ENCODE measurements at places on chromosomes 13 and 19.

- DNase-seq, result no peak
These were observed 63.7 kb downstream of the SPATA13 start for GRCh38 chr13:24224232-24224680.

- DNase-seq, result no peak
These were observed 56.4 kb upstream of the GJB6 start for GRCh38 chr13:20288561-20288960.

- peak; percentile 49 for DNase-seq
These were observed at the start of gene UHRF1 for GRCh38 chr19:4909156-4909896. TSS of gene UHRF1 (plus strand) at chr19:4909501. CDS start at chr19:4910886, 1,385 bp downstream.

DNA sequence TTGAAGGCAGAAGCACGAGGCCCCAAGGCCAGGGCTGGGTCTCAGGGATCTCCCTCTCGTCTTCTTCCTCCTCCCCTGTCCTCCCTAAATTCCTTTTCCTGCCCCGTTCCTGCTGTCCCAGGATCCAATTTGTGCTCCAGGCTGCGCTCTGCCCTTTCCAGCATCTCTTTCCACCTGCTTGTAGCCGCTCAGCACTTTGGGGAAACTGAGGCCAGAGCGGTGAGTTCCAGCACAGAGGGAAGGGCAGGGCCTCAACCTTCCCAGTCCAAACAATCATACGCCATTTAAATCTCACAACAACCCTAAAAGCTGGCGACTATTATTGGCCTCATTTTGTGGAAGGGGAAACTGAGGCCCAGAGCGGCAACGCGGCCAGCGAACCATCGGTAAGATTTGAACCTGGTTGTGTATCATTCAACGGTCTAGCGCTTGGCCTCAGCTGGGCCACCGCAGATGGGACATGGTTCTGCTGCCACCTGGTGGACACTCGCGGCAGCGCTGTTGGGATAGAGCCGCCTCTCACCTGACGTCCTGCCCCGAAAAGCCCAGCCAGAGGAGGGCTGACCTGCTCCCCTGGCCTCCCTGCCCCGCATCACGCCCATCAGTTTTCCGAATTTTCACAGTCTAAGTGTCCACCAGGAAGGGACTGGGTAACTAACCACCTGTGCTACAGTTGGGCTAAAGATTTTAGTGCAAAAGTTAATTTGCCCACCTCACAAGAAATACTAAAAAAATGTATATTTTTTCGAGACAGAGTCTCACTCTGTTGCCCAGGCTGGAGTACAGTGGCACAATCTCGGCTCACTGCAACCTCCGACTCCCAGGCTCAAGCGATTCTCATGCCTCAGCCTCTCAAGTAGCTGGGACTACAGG is 4.2 kb upstream of the RPL18A start:
- peak; percentile 72 for DNase-seq

- DNase-seq, result peak; percentile 56
These were observed 8.1 kb upstream of the PTBP1 start for GRCh38 chr19:788983-789700.

- DNase-seq, result peak; percentile 48
These were observed 2.6 kb upstream of the MEIS3 start for GRCh38 chr19:47421844-47422395.

DNA sequence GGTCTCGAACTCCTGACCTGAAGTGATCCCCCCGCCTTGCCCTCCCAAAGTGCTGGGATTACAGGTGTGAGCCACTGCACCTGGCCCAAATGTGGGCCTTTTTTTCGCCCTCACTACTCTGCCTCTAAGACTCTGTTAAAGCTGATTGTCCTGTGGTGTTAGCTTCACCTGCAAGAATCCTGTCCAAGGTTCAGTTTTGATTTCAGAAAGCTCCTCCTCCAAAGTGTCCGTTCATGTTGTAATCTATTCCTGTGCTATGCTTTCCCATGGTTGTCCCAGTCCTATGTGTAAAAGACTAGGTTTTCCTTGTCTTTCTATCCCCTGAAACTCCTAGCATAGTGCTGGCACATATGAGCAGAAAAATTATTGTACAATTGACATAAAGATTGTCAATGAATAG is 440.9 kb downstream of the KLF5 start:
- DNase-seq, result no peak

GRCh38 chr19:41206926-41207750 is 11.9 kb upstream of the AXL start:
- DNase-seq, result no peak

DNA sequence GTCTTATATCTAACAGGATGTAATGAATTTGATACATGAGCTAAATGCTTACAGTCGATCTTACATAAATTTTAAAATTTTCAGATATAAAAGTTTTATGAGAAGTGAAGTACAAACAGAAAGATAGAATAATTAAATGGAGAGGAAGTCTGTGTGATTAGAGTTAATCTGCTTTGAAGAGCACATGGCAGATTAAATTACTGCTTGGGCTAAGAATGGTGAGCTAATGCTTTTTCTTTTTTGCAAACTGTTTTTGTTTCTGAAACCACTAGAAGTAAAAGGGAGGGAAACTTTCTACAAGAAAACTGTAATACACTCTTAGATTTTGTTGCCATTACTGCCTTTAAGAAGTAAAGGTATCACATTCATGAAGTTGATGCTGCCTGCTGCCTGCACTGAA is 96.3 kb upstream of the SPRY2 start:
- DNase-seq, result no peak

- DNase-seq, result peak; percentile 73
These were observed at the start of gene GNG7 for GRCh38 chr19:2702170-2703076. TSS of gene GNG7 (minus strand) at chr19:2702694. CDS start at chr19:2520688, 182,006 bp downstream.

DNA sequence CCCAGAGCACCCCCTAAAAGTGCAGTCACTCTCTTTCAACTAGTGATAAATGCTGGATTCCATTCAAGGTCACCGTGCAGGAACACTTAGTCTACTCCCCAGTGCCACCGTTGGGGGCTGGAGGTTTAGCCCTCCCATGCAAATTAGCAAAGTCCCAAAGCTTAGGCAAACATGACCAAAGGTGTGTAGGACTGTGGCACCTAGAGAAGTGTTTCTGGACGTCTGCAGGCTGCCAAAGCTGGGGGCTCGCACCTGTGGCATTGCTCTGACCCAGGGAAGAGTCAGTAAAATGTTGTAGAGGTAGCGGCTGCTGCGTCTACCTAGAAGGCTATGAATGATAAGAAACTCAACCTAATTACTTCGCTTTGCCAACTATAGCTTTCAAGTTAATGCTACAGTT is 13.9 kb downstream of the COL4A1 start:
- DNase-seq, result no peak

GRCh38 chr19:2488942-2489731 is 13.2 kb downstream of the GADD45B start:
- DNase-seq, result peak; percentile 71

GRCh38 chr19:34519602-34520001 is 38.0 kb downstream of the WTIP start:
- no peak for DNase-seq

DNA sequence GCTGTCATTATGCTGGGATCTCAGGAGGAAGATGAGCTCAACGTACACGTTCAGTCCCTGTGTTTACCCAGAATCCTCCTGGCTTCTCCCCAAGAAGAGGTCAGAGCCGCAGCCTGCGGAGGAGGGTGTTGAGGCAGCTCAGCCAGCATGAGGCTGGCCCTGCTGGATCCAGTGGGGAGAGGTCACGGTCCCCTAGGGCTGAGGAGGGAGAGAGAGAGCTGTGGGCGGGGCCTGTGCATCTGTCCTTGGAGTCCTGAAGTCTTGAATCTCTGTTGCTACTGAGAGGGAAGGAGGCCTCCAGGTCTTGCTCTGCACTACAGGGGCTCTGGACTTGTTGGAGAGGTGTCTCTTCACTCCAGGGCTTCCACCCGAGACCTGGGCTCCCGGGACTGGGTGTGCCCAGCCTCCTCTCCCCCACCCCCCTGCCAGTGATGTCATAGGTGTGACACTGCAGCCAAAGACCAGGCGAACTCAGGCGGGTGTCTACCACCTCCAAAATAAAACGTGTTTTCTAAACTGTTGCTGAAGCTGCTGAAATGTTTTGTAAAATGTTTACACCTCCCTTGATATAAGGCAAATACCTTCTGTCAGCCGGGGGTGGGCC is 77.9 kb upstream of the KCTD15 start:
- DNase-seq, result no peak

- DNase-seq, result peak; percentile 65
These were observed 190.3 kb downstream of the SLITRK1 start for GRCh38 chr13:83691966-83692365.

DNA sequence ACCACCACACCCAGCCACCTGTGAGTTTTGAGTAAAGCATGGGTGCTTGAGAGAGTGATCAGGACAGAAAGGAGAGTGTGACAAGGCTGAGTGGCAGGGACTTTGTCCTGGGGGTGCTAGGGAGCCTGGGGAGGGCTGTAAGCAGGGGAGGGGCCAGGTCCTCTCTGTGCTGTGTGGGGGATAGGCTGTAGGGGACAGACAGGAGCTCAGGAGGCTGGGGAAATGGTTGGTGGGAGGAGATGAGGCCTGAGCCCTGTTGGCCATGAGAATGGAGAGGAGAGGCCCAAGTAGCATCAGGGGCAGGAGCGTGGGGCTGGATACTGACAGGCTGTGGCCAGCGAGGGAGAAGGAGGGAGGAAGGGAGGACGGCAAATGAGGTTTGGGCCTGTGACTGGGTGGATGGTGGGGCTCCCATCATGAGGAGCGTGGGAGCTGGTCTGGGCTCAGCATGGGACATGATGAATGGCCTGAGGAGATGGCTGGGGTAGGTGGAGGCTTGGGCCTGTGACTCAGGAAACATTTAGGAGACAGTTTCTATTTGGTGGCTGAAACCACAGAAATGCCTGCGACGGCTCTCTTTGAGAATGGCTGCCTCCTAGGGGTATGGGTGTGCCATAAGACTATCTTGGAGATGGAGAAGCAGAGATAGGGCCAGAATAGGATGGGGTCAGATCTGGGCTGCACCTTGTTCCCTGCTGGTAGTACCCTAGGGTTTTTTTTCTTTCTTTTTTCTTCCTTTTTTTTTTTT is 25.0 kb downstream of the GRIN2D start:
- peak; percentile 82 for DNase-seq

DNA sequence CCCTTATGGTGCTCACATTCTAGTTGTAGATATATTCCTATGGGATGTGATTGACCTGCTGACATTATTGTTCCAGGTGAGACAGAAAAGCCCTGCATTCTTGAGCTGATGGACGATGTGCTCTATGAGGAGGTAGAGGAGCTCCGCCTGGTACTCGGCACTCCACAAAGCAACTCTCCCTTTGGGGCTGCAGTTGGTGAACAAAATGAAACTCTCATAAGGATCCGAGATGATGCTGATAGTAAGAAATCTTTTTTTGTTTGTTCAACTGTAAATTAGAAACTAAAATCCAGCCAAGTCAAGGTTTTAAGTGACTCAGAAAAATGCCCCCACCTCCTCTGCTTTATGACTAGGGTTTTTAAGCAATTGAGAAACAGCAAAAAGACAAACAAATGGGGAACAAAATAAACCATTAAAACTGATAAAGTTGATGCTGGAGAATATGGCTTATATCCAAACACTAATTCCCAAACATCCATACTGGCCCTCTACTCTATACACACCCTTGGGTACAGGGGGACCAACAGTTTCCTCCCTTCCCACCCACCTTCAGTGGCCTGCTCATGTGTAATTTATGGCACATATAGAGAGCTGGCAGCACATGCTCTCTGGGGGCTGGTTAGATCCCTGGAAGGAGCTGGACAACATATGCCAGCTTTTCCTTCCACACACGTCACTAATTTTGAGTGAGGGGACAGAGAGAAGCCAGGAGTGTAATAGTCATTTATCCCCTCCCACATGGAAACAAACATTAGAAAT is 139.6 kb downstream of the STOML3 start:
- no peak for DNase-seq

DNA sequence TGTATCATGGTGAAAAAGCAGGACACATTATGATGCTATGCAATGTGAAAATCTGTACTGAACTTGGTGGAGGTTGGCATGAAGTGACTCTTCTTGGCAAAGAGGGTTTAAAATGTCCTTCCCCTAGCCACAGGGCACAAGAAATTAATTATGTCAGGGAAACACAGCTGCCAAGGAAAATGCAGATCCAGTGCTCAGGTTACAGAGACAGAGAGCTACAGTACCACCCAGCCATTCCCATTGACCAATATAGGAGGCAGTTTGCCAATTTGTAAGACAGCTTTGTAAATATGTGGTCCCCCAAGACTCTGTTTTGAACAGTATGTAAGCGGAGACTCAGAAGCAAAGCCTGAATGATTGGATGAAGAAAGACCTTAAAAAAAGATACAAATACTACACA is 69.4 kb upstream of the KLF12 start:
- peak; percentile 41 for DNase-seq

- no peak for DNase-seq
These were observed 1268.2 kb downstream of the SLITRK1 start for GRCh38 chr13:82614086-82614485.

GRCh38 chr13:29105779-29106178 is 285.6 kb downstream of the MTUS2 start:
- DNase-seq, result no peak

DNA sequence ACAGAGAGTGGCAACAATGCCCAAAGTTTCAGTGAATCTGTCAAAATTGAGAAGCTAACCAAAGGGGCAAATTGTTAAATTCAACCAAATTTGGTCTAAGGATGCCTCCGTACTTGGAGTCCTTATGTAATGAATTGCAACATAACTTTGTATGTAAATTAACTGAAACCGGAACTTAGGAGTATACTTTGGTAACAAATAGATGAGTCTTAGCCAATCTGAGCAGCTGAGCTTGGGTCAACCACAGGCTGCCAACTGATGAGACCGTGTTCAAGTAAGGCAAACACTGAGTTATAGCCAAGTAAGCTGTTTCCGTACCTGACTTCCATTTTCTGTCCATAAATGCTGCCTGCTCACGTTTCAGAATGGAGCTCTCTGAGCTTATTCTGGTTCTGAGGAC is 5.3 kb downstream of the VWA8 start:
- no peak for DNase-seq

GRCh38 chr19:28199323-28199722 is 1013.6 kb downstream of the UQCRFS1 start:
- DNase-seq, result no peak

DNA sequence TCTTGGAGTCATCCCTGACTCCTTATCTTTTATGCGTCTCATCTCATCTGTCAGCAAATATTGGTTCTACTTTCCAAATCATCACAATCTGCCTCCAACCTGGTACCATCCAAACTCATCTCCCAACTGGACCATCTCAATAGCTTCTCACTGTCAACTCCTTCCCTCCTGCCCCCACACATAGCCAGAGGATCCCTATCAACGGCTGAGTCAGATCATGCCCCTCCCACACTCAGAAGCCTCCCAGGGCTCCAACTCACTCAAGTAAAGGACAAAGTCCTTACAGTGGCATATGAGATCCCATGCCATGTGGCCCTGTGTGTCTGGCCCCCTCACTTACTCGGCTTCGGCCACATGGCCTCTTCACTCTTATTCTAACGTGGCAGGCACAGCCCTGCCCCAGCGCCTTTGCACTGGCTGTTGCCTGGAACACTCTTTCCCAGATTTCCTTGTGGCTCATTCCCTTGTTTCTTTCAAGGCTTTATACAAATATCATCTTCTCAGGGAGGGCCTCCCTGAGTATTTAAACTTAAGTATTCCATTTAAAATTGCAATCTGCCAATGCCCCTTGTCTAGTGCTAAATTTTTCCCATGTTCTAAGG is 4.3 kb downstream of the SPRED3 start:
- peak; percentile 73 for DNase-seq

GRCh38 chr13:46321494-46322225 is 65.4 kb downstream of the RUBCNL start:
- DNase-seq, result peak; percentile 66
